ENCODE measurements at places on chromosomes 7 and 10.

DNA sequence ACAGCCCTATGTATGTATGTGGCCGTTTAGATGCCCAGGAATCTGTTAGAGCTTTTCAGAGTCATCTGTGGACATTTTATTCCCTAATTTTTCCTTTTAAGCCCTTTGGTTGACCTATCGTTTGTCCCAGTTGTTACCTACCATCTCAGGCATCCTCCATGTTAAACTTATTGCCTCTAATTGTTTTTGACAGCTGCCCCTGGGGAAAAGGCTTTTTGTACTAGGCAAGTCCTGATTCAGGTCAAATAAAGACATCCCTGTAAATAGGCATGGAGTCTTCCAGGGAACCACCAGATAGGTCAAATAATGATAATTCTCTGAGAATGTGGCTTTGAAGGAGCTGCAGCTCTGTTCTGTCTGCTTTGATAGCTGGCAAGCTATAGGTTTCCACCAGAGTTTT, 87.7 kb upstream of the CYP26C1 start:
- DNase-seq: no peak

GRCh38 chr7:1233333-1234048, 819 bp downstream of the UNCX start:
- DNase-seq: no peak

GRCh38 chr7:68348401-68348800, 1249.9 kb upstream of the AUTS2 start:
- no peak for DNase-seq

DNA sequence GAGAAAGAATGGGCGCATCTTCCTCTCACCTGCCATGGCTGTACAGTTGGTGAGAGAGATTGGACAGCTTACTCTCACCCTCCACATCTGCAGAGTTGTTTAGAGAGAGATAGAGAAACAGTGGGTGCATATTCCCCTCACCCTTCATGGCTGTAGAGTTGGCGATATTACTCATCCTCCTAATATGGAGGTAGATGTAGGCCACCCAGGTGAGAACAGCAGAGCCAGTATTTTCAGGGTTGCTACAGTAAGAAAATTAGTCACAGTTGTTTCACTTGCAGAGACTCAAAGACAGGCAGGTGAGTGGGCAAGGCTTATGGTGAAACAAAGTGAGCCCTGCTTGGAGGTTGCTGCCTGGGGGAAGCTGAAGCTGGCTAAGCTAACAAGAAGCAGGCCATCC, 65.0 kb upstream of the PFKP start:
- no peak for DNase-seq

DNA sequence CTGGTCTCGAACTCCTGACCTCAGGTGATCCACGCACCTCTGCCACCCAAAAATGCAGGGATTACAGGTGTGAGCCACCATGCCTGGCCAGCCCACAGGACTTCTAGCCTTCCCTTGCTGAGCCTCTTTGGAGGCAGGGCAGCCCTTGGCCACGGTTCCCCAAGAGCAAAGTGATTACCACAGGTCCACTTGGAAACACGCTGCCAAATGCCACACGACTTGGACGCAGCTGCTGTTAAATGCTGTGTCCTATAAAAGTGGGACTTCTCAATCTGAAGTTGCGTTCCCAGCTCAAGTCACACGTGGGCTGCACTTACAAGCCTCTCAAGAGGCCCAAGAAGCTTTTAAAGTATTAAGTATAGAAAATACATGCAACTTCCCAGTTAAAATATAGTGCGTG, 30.1 kb downstream of the CTBP2 start:
- no peak for DNase-seq

DNA sequence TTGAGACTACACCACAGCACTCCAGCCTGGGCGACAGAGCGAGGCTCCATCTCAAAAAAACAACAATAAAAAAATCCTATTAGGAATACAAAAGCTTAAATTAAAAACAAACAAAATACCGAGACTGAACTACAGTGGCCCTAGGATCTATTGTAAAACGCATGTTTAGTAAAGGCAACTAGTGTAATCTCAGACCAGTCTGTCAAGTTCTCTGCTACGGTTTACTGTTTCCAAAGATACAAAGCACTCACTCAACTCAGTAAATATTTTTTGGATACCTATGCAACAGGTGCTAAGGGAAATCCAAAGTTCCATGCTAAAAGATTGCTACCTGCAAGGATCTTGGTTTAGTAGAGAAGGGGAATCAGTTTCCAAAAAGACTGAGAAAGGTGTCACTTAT, 3.4 kb upstream of the MIOS start:
- no peak for DNase-seq

DNA sequence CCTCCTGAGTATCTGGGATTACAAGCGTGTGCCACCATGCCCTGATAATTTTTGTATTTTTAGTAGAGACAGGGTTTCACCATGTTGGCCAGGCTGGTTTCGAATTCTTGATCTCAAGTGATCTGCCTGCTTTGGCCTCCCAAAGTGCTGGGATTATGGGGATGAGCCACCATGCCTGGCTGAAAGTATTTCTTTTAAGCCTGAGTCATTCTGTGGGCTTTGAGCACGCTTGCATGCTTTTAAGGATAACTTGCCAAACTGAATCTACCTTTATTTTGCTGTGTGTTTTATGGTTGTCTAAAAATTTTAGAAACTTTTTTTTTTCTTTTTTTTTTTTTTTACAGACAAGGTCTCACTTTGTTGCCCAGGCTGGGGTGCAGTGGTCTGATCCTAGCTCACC, 33.2 kb downstream of the CNNM2 start:
- DNase-seq: no peak

- DNase-seq: no peak
Measured at GRCh38 chr7:157831143-157831905, 494.5 kb downstream of the DNAJB6 start.

DNA sequence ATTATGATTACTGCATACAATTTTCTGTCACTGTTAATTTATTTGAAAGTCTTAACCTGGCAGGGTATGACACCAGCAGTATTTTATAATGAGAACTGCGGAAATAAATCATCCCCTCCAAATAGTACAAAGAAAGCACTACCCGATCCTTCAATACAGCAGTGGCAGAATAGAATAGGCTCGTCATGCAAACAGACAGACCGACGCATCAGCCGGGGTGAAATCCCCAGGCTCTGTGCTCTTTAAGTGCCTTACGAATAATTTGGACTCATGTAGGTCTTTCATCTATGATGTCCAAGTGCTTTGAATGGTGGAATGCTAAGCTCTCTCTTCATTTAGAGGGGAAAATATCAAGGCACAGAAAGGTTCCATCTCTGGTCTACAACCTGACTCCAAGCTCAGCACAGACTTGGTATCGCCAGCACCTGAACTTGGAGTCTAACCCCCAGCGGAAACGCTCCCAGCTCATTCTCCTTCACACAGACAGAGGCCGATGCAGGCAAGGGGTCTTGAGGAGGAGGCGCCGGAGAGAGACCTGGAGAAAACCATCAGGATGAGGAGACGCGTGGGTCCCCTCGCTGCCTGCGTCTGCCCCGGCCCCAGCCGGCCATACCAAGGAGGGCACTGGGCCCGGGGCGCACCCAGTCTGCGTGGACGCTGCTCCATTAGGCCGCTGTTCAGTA, 568.1 kb upstream of the MKI67 start:
- DNase-seq: no peak

DNA sequence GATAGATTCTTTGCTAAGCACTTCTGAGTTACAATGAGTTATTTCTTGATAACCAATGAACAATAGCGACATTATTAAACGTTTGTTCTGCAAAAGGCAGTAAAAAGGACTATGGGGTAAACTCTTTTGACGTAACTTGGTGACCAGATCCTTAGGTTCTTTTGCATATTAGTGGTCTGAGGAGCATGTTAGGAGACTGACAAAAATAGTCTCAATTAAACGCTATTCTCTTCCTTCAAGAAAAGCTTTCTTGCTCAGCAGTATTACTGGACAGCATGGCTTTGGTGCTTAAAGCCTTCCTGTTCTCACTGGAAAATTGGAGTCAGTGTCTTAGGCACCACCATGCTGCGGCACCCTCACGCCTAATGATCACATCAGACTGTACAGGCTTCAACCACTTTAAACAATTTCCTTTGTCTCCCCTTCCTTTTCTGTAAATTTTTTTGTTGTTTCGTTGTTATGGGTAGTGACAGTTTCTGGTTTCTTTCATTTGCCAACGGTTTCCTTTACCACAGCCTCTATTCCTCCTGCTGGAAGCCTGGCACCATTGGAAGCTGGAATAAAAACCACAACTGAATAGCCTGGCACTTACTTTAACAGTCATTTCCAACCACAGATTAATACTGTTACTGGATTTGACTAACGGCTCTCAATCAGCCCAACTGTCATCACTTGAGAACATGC, 49.2 kb upstream of the FAM133B start:
- no peak for DNase-seq

GRCh38 chr7:156220701-156221100, 408.4 kb upstream of the SHH start:
- no peak for DNase-seq

GRCh38 chr7:926061-927030, 28.1 kb downstream of the ADAP1 start:
- DNase-seq: no peak

DNA sequence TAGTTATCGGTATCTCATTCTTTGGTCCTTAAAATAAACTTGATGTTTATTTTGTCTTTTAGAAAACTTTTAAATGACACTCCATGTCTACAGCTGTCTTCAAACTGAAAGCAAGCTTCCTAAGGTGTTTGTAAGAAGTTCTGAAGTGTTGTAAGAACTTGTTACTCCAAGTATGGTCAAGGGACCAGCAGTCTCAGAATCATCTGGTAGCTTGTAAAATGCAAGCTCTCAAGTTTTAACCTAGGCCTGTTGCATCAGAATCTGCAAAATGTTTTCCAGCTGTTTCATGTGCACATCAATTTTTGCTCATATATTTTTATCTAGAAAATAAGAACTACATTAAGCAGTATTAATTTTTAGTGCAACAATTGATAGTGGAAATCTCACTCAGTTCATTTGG, 104.1 kb downstream of the THSD7A start:
- no peak for DNase-seq

DNA sequence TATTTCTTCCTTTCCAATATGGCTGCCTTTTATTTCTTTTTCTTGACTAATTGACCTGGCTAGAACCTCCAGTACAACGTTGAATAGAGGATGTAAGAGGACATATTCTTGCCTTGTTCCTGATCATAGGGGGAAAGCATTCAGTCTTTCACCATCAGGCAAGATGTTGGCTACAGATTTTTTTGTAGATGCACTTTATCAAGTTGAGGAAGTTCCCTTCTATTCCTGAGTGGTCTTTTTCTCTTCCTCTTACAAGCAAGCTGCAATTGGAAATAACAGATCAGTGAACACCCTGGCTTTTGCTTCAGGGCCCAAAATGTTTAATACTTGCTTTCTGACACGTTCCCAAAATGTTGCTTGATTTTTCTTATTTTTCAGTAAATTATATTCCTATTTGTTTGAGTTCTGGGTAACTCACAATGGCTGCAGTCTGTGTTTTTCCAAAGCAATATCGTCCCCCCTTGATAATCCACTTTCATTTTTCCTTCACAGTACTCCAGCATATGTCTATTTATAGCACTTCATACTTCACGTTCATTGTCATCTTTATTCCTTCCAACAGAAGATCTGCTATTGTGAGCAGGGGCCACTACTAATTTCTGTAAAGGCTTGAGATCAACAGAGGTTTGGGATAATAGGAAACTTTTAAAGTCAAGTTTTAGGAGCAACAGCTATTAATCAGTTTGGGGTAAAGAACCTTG, 11.7 kb downstream of the CPEB3 start:
- no peak for DNase-seq

DNA sequence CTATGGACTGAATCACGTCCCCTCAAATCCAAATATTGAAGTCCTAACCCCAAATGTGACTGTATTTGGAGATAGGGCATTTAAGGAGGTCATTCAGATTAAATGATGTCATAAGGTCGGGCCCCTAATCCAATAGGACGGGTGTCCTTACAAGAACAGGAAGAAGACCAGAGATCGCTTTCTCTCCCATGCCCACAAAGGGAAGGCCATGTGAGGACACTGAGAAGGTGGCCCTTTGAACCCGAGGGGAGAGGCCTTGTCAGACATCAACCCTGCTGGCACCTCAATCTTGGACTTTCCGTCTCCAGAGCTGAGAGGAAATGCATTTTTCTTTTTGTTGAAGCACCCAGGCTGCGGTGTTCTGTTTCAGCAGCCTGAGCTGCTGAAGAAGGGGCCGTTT, 72.3 kb upstream of the KLF6 start:
- DNase-seq: no peak

DNA sequence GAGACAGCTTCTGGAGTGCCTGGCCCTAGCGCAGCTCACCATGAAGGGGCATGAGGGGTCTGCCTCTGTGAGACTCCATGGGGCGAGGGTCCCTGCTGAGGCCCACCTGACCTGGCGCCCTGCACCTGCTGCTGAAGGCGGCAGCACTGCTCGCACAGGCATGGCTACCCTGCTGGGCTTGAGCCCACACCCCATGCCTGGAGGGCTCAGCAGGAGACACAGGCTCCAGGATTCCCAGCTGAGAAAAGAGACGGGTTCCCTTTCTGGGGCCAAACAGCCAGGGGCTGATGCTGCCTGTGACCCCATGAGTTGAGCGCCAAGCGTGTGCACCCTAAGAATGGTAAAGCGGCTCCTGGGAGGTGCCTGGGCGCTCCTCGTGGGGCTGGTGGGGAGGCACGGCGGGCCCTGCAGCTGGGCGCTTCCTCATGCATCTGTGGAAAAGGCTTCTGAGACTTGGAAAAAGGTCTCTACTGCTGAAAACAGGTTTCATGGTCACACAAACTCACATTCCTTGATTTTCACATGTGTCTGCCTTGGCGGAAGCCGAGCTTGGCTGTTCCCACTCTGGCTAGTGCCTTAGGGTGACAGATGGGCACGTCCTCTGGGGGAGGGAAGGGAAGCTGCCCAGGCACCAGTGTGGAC, 233.4 kb downstream of the ZMYND11 start:
- DNase-seq: no peak

DNA sequence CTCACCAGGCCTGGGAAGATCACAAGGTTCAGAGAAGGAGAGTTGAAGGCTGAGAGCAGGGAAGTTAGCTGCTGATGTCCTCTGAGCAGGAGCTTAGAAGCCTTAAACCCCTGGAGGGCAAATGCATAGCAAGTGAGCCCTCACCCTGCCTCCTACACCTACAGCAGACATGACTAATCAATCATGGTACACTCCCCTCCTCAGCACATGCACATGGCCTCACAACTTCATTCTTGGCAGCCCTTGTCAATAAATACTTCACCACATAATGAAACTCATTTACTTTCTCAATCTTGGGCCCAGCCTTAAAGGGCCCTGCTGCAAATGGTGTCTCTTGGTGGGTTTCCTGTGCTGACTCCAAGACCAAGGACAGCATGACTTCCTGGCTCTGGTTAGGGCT, 12.9 kb downstream of the MMRN2 start:
- no peak for DNase-seq

GRCh38 chr10:1050145-1050544, 1.2 kb upstream of the IDI1 start:
- DNase-seq: no peak

- no peak for DNase-seq
Measured at GRCh38 chr7:41439515-41439879, 263.4 kb downstream of the INHBA start.

Data from NCI-H524 treated with DMSO at 0.1 percent for 48 hours (cell line).